HuH-7 (cell line): ENCODE measurements at places on chromosomes 16 and 17.

- DNase-seq: peak; percentile 34
These were observed 802 bp downstream of the SETD6 start for GRCh38 chr16:58515871-58516767.

GRCh38 chr16:89550421-89551007 is 10.0 kb upstream of the RPL13 start:
- no peak for DNase-seq

DNA sequence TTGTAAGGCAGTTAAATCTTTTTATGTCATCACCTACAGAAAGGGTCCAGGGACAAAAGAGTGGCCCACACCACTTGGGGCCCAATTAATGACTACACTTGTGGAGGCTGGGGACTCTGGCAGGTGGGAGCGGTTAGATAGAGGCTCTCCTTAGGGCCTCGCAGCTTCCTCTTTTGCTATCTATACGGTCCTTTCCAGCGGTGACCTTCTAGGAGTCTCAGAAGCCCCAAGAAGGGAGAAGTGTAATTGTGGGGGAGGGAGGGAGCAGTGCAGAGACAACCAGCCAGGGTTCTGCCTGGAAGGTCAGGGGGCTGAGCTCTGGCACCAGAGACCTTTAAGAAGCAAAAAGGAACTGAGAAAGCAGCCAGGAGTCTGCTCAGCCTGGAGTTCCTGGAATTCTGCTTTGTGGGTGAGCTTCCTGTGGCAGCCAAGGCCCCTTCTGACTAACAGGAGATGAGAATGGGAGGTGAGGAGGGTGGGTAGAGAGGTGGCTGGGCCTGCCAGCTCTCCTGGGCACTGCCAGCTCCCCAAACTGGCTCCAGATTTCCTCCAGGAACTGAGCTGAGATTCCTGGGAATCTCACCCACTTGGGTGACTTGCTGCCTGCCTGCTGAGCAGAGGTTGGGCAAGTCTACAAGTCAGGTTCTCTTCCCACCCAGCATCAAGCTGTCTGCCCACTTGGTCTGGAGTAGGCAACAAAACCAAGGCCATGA is 16.3 kb upstream of the MAP3K14 start:
- no peak for DNase-seq

- DNase-seq: no peak
These were observed 7.1 kb upstream of the BAIAP2 start for GRCh38 chr17:81027591-81028505.

DNA sequence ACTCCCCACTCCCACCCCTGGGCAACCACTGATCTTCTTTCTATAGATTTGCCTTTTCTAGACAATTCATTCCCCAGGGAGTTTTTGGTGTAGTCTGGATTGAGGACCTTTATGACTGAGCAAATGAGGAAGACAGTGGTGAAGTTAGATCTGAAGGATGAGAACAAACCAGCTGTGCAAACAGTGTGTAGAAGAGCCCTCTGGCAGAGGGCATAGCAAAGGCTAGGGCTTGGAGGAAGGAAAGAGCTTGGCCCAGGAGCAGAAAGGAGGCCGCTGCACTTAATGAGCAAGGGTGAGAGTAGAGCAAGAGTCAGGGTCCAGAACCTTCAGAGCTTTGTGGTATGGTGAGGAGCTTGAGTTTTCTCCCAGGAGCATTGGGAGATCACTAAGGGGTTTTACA is 352.7 kb downstream of the CA10 start:
- DNase-seq: no peak

DNA sequence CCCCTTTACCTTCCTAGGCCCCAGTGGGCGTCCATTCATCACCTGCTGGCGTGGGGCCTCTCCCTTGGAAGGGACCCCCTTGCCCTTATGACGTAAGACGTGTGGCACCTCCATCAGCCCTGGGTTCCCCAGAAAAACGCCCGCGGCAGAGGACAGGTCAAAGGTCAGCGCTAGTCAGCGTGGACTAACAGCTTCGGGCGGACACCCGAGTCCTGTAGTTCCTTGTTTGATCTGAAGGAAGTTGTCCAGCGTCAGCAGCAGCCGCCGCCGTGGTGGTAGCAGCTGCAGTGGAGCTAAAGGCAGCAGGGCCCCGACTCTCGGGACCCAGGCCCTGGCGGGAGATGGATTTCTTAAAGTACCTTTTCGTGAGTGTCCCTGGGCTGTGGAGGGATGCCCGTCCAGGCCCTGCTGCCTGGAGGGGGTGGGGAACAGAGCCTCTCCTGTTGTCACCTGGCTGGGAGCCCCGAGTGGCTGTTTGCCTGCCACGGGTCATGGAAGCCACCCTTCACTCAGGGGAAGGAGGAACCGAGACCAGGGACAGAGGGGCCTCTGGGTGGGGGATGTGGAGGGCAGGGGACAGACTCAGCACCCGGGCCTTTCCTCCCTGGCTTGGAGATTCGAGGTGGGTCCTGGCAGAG is 123.6 kb downstream of the OR1D5 start:
- no peak for DNase-seq

GRCh38 chr17:43701318-43701743 is 39.6 kb upstream of the MEOX1 start:
- DNase-seq: no peak

- no peak for DNase-seq
These were observed 32.0 kb downstream of the SLC6A4 start for GRCh38 chr17:30203471-30203981.

- no peak for DNase-seq
These were observed 47.6 kb upstream of the LYRM9 start for GRCh38 chr17:27940503-27941428.

DNA sequence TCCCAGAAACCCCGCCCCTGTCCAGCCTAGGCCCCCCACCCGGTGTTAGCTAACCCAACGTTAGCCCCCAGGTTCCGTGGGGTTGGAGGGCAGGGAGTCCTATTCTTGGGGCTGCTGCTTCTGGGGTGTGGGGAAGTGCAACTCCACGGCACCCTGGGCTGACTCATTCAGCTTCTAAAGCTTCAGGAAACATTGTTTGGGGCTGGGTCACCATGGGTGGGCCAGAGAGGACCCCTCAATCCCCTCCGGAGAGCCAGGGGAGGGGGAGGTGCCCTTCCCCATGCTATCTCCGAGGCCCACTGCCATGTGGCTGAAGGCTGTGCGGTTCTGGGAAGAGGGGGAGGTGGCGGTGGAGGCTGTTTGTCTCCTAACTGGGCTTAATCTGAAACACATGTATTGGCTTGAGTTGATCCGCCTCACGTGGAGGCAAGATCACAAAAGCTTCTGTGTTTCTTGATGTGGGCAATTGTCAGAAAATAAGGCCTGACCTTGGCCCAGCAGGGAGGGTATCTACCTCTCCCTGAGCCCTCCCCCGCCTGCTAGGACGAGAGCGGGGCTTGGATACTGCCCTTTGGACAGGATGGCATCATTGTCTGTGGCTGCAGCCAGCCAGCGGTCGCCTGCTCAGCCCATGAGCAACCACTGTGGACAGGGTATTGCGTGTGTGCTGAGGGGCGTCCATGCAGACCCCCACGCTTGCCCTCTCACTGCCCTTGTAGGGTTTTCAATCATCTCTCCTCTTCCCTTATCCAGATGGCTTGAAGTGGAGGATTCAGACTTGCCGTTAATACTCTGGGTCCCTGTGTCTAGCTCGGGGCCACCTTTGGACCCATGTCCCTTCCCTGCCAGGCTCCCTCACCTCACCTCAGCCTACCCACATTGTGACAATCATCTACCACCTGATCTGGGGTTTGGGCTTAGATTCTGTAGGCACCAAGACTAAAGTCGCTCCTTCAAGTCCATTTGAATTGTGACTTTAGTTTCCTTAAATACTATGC is 1.3 kb downstream of the SERPINF1 start:
- peak; percentile 46 for DNase-seq

GRCh38 chr17:7308625-7309433 is 1.4 kb downstream of the EIF5A start:
- DNase-seq: peak; percentile 74
